SK-MEL-5 (cell line): ENCODE measurements at places on chromosomes 5 and 9. TPM values are rescaled to one million over a fixed set of nuclear protein-coding genes. Genes with fewer than 3 reads are reported as not detected.

DNA sequence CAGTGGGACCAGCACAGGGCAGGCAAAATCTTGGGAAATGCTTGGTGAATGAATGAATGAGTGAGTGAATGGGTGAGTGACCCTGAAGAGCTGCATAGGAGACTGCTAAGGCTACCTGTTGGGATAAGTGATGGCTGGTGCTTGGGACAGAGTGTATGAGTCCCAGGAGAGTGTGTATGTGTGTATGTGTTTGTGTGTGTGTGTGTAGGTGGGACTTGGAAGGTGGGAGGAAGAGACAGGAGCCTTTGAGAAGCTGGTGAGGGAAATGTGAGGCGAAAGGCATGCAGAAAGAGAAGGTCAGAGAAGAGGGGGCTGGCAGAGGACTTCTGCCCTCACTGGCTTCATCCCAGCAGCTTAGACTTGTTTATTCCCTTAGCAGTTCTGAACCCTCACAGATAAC is 33.3 kb upstream of the FOXE1 start:
- no peak for DNase-seq

The PRDM9 gene
- not detected in 2 replicates for total RNA-seq

- peak; percentile 83 for DNase-seq
Observed at GRCh38 chr9:6049798-6050197, 34.4 kb upstream of the RANBP6 start.

GRCh38 chr5:165502893-165503691 is 1997.7 kb downstream of the MAT2B start:
- DNase-seq = peak; percentile 3

DNA sequence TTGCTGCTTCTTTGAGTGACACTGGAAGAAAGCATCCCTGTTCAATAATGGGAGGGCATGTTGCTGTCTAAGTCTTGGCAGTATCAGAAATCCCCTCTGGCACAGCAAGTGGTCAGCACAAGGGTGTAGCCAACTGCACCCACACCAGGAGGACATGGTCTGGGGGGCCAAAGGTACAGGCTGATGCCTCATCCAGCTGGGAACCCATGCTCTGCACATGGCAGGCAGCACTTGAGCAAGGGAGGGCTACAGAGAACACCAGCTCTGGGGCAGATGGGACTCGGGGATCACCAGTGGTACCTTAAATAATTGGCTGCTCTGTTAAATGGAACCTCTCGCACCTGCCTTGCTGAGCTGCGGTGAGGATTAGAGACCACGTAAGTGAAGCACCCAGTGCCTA is 265.2 kb downstream of the SYK start:
- no peak for DNase-seq

The TDRD7 gene
- 92.8 and 97.1 TPM in 2 replicates for total RNA-seq

GRCh38 chr5:66443462-66444130 is 152.6 kb upstream of the MAST4 start:
- no peak for DNase-seq

- DNase-seq = no peak
Observed at GRCh38 chr9:33234511-33235467, 5.2 kb upstream of the SPINK4 start.

DNA sequence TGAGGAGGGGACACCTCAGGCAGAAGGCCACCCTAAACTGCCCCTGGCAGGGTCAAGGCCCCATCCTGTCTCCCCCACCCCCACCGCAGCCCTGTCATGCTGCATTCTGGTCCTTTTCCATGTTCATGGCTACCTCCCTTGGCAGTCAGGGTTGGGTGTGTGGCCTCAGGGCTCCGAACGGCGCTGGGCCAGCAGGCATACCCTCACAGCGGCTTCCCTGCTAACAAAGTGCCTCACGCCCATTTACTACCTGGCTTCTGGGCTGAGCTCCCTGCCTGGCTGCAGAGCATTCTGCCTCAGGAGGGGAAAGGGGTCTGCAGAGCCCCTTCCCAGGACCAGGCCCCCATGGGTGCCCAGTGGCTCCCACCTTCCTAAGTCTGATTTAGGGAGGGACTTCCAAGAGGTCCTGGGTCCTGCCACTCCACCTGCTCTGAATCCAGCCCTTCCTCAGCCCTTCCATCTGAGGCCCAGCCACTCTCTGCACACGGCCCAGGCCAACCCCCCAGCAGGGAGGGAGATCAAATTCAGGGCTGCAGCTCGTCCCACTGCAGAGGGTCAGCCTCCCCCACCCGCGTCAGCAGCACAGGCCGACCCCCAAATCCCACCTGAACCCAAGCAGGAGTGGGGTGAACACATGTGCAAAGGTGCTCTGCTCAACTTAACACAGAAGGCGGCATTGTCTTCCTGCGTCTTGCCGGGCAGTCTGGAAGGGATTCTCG is 115.9 kb upstream of the PHYKPL start:
- DNase-seq = no peak

GRCh38 chr9:105376893-105377292 is 70.9 kb upstream of the FSD1L start:
- no peak for DNase-seq

DNA sequence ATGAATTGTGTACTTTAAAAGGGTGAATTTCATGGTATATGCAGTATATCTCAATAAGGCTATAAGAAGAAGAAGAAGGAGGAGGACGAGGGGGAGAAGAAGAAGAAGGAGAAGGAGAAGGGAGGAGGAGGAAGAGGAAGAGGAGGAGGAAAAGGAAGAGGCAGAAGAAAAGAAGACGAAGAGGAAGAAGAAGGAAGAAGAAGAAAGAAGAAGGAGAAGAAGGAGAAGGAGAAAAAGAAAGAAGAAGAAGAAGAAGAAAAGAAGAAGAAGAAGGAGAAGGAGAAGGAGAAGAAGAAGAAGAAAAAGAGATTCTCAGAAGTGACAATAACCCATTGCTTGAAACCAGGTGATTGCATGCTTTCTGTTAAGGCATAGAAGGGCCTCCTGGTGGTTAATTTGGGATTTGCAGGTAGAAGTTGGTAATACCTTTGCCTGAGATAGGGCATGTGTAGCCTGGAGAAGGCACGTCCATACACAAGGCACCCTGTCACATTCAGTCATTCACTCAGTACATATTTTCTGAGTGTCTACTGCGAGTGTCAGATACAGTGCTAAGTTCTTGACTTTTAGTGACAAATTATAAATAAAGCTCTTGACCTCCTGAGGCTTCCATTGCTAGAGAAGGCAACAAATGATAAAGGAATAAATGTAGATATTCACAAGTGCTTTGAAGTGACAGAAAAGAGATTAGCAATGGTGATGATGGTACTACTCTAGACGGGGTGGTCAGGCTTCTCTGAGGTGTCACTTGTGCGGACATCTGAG is 231.3 kb downstream of the NPR3 start:
- peak; percentile 69 for DNase-seq

- DNase-seq = peak; percentile 89
Observed at GRCh38 chr5:42059291-42059690, 134.2 kb downstream of the FBXO4 start.

DNA sequence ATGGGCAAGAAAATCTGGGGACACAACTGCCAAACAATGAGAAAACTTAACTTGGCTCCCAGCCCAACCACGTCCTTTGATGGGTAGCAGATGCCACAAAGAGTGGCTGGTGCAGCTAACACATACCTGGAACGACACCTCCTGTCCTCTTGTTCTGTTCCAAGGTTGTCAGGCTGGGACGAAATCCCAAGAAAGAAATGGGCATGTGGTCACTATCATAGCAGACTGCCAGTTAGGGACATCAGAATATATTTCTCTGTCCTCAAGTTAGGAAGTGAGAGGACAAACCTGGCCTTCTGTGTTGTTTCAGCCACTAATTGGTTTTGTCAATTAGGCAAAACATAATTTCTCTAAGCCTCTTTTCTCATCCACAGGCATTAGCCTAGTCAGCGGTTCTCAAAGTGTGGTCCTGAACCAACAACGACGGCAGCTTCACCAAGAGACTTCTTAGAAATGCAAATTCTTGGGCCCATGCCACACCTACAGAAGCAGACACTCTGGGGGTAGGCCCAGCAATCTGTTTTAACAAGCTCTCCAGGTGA is 63.4 kb downstream of the RAPGEF1 start:
- no peak for DNase-seq

DNA sequence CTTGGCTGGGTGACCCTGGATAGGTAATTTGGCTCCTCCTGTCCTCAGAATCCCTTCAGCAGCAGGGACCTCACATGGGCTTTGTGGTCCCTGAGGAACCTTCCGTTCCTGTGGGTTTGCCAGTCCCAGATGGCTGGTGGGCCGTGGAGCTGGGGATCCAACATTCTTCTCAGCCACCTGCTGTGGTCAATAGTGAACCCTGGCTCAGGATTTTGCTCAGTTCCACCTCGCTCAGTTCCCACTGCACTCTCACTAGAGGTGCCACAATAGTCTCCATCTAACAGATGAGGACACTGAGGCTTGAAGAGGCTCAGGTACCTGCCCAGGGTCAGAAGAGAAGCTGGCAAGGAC is 17.1 kb upstream of the SPOUT1 start:
- no peak for DNase-seq

DNA sequence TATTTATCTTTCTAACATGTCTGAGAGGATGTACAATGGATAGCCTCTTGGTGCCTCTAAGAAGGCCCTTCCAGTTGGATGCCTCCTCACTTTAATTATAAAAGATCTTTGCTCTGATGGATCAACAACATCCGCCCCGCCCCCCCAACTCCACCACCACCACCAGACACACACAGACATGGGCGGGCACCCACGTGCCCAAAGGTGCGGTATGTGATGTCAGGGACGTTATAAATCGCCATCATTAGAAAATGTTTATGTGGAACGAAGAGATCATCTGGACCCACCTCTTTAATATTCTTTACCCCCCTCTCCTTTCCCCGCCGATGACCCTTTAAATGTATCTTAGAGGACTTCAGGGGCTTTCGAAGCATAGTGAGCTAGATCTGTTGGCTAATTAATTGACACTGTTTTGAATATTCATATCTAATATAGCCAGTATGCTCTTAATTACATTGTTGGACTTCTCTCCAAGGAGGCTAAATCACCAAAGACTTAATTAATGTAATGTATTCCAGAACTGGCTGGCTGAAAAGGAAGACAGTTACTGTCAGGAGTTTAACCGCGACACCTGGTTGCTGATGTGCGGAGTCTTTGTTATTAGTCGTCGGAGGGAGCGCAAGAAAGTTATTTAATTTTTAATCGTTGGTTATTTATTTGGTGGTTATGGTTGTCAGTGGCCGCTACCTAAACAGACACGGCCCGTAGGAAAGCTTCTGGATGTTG is 6.1 kb upstream of the FOXB2 start:
- no peak for DNase-seq

The TMEM8B gene
- 0.55 and 1.0 TPM in 2 replicates for total RNA-seq

The PAPPA gene
- total RNA-seq = 0.05 and 0.08 TPM in 2 replicates

- DNase-seq = no peak
Observed at GRCh38 chr9:68653141-68653595, 51.9 kb upstream of the PIP5K1B start.

DNA sequence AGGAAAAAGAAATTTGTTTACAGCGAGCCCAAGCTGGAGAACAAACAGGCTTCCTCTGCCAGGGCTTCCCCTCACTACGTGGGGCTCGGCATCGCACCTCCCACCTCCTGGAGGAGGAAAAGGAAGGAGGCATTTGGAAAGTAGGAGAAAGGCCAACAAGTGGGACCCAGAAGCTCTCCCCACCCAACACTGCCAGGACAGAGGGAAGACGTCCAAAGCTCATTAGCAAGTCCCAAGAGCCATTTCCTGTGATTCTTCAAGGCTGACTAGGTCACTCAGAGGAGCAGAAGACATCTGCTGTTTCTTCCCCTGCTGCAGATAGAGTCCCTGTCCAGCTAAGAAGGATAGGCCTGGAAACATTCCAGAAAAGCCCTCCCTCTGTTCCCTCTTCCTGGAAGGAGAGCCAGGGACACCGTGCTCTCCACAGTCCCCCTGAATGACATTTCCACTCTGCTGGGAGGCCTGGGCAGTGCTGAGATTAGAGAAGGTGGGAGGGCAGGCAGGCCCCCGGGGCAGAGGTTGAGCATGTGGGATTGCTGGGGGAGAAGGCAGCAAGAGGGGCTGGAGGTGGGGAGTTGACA is 57.0 kb upstream of the NEURL1B start:
- no peak for DNase-seq

GRCh38 chr5:83281176-83281575 is 190.4 kb upstream of the VCAN start:
- DNase-seq = no peak

The LMX1B gene
- 2.7 and 5.6 TPM in 2 replicates for total RNA-seq

DNA sequence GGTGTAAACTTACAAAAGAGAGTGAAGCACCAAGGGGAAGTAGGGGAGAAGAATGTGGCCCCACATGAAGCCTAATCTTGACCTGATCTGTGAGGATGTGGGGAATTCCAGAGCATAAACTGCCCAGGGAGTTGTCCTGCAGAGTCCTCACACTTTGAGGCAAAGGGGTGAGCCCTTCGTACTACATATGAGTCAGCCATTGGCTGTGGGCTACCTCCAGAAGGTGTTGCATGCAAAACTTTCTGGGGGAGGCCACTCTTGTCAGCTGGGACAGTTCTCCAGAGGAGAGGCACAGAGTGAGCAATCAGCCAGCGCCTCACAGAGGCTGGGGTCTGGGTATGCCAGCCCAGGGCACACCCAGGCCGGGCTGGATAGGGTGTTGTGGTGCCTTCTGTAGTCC is 98.1 kb upstream of the NMUR2 start:
- DNase-seq = no peak

- no peak for DNase-seq
Observed at GRCh38 chr5:119016125-119016774, 27.9 kb upstream of the DTWD2 start.

The LCN15 gene
- total RNA-seq = 0.05 and 0.21 TPM in 2 replicates

The SLC25A2 gene
- total RNA-seq = 0.11 TPM in 1 of 2 replicates, not detected in the other

GRCh38 chr5:40571729-40572128 is 108.0 kb upstream of the PTGER4 start:
- DNase-seq = no peak

The LCNL1 gene
- total RNA-seq = not detected in 2 replicates

GRCh38 chr9:32705059-32705458 is 69.6 kb upstream of the TAF1L start:
- no peak for DNase-seq

DNA sequence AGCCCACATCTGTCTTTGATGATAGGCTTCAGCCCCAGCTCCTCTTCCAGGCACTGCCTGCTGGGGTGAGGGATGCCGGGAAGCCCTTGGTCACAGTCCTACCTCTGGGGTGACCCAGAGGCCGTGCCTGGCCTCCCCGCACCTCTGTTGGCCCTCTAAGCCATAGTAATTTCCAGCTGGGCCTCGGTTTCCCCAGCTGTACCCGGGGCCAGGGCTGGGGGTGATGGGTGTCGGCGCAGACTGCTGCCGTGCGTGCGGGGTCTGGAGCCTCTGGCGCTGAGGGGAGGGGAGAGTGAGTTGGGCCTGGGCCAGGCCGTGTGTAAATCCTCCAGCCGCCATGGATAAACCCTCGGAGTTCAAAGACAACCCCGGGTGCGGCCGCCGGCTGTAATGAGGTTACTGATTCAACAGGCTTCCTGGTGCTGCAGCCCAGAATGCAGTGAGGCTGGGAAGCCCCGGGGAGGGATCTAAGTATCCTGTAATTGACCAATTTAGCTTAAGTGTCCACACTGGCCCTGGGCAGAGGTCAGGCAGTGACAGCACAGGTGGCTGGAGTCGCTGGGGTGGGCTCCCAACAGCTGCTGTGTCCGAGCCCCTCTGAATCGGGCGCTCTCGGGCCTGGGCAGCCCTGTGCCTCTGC is 7.1 kb downstream of the RXRA start:
- DNase-seq = no peak

DNA sequence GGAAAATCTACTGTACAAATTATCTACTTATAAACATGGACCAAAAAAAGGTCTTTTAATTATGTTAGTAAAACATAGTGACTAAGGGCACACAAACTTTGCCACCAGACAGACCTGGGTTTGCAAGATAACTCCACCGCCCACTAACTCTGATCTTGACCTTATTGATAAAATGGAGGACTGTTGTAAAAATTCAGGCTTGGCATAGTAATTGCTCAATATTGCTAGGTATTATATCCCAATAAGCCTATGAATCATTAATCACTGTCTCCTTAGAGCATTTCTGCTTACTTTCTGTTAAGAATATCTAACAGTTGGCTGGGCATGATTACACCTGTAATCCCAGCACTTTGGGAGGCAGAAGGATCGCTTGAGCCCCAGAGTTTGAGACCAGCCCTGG is 3.8 kb downstream of the C9orf40 start:
- no peak for DNase-seq
